Activated CD4-positive, alpha-beta T cell treated with anti-CD3 and anti-CD28 coated beads for 36 hours (primary cell): ENCODE measurements at places on chromosomes 3 and 15. TPM values are rescaled to one million over a fixed set of nuclear protein-coding genes. Genes with fewer than 3 reads are reported as not detected.

DNA sequence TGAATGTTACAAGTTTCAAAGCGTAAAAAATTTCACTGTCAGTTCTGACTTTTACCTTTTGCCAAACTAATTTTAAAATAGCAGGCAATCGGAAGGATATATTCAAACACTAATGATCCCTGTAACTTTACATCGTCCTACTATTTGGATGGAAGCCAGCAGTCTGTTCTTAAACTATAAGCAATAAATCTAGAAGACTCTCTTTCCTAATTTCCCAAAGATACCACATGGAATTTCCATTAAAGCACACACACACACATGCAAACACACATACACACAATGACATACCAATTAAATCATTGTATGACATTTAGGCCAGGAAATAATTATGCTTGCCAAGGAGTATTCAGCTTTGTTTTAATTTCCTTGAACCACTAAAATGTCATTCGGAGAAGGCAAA is 32.0 kb downstream of the IL17RD start:
- no peak for DNase-seq

GOLGA8Q gene
- 0.32 TPM for total RNA-seq

DNA sequence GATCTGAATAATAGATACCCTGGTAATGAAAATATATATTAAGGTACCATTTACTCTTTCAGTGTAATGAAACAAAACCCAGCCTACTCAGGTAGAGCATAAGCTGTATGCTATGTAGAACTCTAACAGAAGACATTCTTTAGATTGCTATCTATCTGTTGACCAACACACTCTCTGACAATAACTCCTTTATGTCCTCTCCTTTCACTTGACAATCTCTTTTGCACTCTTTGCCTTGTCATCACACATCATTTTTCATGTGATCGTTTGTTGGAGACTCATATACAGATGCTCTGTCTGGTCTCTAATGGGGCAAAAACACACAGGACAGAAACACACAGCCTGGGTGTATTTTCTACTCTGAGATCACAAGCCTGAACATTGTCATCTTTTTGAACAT is 35.4 kb upstream of the SUCLG2 start:
- no peak for DNase-seq

- peak; percentile 71 for DNase-seq
Observed at GRCh38 chr3:133384331-133385027, 15.4 kb upstream of the BFSP2 start.

DNA sequence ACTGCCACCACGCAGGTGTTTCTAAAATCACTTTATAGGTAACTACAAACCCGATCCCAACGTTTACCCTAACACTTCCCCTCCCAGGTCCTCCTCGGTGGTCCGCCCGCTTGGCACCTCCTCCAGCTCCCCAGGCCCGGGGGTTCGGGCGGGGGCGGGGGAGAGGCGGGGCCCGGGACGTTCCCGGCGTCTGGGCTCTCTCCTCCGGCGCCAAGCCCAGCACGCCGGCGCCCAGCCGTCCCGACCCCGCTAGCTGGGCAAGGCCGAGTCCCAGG is 562 bp downstream of the CGGBP1 start:
- DNase-seq, result no peak

GRCh38 chr3:28022916-28023315 is 218.5 kb upstream of the CMC1 start:
- no peak for DNase-seq

GRCh38 chr15:51702710-51703109 is 21.4 kb downstream of the SCG3 start:
- DNase-seq, result no peak

GRCh38 chr3:98799479-98799878 is 36.3 kb downstream of the ST3GAL6 start:
- DNase-seq, result no peak

FAM3D gene
- not detected for total RNA-seq

COPG1 gene
- 142 TPM for total RNA-seq

GRCh38 chr3:101036213-101036618 is 43.0 kb upstream of the ABI3BP start:
- DNase-seq, result no peak

- no peak for DNase-seq
Observed at GRCh38 chr3:157261000-157261399, 101.1 kb upstream of the CCNL1 start.

CCDC54 gene
- total RNA-seq, result not detected

COMMD2 gene
- 29.4 TPM for total RNA-seq

DNA sequence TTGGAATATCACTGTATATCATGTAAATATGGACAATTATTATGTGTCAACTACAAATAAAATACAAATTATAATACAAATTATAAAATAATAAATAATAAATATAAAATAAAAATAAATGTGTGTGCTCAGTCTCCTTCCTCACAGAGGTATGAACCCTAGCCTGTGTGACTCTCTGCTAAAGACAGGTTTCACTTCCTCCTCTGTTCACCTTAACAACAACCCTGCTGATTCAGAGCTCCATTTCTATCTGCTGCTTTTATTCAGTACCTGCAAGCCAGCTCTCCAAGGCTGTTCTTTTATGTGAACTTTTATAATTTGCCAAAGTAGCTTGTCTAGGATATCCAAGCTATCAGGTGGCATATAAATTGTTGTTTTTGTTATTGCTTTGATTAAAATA is 610.7 kb upstream of the GRM7 start:
- no peak for DNase-seq

LSMEM2 gene
- not detected for total RNA-seq

SLC51A gene
- not detected for total RNA-seq

DNA sequence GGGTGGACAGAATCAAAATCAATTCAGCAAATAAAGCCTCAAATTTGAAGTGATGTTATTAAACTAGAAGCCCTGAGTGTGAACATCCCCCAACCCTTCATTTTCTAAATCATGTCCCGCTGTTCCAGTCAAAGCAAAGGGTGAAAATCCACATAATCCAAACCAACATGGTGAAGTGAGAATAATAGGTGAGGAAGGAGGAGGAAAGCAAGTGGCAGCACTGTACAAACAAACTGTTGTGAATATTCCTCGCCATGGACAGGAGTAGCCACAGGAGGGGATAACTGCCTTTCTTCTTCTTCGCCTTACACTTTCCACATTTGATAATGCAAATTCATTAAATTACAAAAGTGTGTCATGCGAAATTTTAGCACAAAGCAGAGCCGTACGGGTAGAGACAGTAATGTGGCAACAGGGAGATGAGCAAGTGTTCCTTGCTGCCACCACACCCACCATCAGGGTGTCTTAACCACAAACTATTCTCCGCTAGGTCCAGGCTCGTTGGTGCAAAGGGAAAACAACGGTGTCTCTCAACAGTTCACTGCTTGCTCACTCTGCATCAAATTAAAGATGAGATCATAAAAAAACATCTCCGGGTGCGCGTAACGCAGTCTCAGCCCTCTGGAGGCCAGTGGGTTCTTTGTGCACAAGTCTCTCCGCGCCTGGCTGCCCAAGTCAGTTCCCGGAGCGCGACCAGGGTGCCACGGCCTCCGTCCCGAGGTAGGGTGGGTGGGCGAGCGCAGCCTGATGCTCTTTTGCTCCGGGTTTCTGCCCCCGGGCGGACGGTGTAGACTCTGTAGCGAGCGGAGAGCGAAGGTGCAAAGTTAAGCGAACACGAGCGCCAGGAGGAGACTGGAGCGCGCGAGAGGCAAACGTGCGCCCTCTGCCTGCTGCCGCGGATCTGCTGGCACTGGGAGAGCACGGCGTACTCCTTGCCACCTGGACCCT is 6.7 kb downstream of the EPHA3 start:
- DNase-seq, result peak; percentile 72

DNA sequence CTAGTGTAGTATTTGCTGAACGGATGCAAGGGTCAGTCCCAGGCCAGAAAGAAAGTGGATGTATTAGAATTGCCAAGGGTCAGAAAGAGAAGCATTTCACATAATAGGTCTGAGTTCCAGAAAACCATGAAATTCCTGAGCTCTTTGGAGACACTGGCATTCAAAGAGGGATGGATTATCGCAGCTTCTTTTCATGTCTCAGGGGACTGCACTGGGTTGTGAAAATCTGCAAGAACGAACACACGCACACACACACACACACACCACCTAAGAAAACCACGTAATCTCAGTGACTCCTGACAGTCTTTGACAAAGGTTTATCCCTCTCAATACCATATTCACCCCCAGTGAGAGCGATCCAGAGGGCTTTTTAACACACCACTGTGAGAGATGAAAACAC is 57.9 kb downstream of the TIPARP start:
- DNase-seq, result no peak

- DNase-seq, result no peak
Observed at GRCh38 chr3:103601666-103602065, 1166.9 kb downstream of the ZPLD1 start.

DNA sequence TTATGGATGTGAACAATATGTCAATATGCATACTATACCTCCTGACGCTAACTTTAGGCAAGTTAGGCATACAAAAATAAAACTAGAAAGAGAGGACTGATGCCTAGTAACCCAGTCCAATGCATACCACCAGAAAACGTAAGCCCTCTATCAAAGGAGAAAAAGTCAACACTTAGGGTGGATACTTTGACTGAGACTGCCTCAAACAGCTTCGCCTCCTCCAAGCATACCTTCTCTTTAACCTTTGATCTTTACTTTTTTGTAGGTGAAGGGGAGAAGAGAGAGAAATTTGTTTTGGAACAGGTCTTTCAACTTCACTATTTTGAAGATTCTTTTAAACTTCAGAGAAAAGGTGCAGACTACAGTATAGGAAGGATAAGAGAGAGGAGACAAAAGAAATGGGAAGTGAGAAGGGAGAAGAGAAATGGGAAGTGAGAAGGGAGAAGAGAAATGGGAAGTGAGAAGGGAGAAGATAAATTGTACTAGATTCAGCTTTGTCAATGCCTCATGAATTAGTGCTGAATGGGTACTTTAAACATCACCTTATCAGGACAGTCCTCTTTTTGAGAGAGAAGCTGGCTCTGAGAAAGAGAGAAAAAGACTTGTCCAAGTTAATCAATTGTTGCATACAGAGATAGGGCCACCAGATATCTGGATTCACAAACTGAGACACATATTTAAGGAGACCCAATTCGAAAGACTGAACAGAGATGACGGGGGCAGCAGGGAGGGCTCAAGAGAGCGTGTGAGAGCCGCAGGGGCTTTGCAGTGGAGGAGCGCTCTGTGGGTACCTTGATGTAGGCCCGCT is 1.0 kb downstream of the P3H2 start:
- DNase-seq, result no peak

DNA sequence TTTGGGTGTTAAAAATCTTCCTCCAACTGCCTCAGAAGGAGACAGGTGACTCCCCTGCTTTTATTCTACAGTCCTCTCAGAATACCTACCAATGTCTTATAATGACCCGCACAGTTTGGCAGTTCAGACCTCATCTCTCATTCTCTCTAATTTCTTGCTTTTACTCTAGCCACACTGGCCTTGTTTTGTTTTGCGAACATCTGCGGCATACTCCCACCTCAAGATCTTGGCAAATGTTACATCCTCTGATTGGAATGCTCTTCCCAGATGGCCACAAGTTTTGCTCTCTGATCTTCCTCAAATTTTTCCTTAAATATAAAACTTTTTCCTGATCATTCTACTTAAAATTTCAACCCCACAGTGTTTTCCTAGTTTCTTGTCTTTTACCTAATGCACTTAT is 94.1 kb downstream of the PLSCR2 start:
- no peak for DNase-seq

FAM81A gene
- total RNA-seq, result 0.57 TPM

DNA sequence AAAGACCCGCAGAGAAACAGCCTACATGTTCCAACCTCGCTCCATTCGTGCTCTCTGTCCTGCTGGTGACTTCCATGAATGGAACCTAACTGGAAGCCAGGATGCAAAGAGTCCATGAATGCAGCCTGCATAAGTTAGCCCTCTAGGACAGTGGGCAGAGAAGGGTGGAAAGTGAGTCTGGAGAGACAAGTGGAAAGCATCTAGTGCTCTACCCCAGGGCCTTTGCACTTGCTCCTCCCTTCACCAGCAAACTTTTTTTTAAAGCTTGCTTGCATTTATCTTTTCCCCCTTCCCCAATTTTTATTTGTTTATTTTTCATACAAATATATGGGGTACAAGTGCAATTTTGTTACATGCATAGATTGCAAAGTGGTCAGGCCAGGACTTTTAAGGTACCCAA is 7.9 kb upstream of the CYP1A1 start:
- DNase-seq, result no peak
